ENCODE measurements at places on chromosomes 6 and 20.
A peak's percentile ranks its signal among the peaks of the same experiment; 100 is the strongest.

DNA sequence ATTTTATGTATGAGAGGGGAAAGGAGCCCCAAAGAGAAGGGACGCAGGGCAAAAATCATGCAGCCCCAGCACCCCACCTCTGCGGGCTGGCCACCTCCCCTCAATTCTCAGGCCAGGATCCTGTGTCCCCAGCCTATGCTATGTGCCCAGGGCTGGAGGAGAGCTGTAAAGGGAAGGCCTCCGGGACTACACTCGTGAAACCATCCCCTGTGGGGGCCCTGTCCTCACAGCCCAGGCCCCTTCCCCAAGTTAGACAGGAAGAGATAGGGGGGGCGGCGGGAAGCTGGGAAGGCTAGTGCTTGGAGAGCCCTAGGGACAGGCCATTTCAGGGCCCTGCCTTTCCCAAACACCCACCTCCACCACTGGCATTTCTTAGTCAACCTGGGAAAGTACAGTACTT, 1.4 kb upstream of the COL11A2 start:
- DNase-seq = no peak

GRCh38 chr6:51550243-51550642, 537.2 kb downstream of the PKHD1 start:
- DNase-seq = no peak

GRCh38 chr6:153526479-153526878, 395.4 kb upstream of the RGS17 start:
- DNase-seq = no peak

GRCh38 chr6:157273756-157274470, 49.4 kb downstream of the TMEM242 start:
- peak; percentile 53 for DNase-seq

GRCh38 chr6:154249499-154250298, 106.9 kb downstream of the IPCEF1 start:
- DNase-seq = no peak

DNA sequence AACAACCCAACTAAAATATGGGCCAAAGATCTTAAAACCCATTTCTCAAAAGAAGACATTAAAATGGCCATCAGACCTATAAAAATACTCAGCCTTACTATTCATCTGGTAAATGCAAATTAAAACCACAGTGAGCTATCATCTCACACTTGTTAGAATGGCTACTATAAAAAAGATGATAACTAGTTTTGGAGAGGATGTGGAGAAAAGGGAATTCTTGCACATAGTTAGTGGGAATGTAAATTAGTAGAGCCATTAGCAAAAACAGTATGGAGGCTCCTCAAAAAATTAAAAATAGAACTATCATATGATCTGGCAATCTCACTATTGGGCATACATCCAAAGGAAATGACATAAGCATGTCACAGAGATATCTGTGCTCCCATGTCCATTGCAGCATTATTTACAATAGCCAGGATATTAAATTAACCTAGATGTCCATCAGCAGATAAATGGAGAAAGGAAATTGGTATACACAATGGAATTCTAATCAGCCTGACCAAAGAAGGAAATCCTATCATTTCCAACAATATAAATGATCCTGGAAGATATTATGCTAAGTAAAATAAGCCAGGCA, 2.9 kb downstream of the SIRPB1 start:
- DNase-seq = no peak

- no peak for DNase-seq
These were observed 267.9 kb upstream of the CITED2 start for GRCh38 chr6:139642346-139642745.

GRCh38 chr20:43843096-43843964, 71.3 kb upstream of the TOX2 start:
- DNase-seq = no peak

DNA sequence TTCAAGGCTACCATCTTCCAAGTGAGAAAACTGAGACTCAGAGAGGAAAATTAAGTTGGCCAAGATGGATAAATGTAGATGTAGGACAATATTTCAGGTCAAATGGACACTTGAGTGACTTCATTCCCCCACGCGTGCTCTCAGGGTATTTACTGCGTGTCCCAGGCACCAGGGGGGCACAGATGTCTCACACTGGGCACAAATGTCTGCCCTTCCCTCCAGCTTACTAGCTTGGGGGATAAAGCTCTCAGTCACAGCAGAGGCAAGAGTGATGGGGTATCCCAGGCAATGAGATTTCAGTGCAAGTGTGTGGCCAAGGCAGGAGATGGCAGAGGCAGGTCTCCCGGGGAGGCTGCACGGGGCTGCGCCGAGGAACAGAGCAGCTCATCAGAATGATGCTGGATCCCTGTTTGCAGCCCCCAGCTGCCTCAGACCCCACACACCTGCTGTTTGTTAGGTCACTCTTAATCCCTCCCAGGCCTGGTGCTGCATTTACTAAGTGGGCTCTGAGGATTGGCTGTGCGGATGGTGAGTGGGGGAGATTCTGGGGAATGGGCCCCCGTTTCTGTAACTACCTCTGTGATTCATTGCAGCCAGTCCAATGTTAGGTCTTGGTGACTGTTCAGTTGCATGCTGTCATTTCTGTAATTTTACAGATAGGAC, 44.1 kb downstream of the PTK7 start:
- no peak for DNase-seq

- no peak for DNase-seq
These were observed 156.3 kb downstream of the ARID1B start for GRCh38 chr6:156933201-156934068.

DNA sequence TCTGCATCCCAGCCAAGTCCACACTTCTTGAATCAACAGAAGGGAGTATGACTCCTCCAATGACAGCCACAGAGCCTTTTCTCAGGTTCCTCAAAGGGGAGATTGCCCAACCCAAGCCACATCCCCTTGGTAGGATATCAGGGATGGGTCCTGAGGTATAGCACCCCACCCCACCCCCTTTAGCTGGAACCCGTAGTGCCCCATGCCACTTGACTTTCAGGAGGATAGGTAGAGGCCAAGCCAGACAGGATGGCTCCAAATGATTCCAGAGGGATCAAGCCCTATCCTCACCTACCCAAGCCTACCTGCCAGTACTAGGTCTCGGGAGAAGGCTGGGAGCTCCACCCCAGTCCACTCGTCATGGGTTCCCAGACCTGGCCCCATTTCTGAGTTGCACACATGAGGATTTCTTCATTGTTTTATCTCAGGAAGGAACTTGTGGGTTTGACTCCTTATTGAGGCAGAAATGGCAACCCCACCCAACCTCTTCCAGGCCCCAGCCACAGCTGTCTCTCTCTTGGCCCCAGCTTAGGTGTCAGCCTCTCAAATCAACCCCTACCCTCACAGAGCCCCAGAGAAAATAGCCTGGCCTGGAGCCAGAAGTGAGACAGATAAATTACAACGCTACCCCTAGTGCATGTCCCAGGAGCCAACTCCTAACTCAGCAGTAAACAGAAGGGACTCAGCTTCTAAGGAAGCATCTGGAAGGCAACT, 3.6 kb downstream of the CCND3 start:
- DNase-seq = no peak
